ENCODE measurements at places on chromosomes 12 and 14.

DNA sequence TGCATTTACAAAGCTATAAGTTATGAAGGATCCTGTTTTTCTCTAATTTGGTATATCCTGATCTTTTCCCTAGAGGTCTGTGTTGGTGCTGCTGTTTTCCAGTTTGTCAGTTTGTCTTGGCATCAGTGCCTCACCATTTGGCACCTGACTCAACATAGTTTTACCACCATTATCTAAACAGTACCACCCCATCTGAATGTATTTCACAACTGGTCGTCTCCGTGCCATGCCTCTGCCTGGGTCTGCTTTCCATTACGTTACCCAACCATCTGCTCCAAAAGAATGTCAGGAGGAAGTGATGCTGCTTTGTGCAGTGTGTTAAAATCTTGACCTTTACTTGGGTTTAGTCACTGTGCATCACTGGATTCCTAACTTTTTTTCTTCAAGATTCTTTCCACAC, 129.3 kb upstream of the RASSF8 start:
- DNase-seq, result no peak

- DNase-seq, result no peak
Measured at GRCh38 chr14:56805201-56805991, 4.9 kb downstream of the OTX2 start.

DNA sequence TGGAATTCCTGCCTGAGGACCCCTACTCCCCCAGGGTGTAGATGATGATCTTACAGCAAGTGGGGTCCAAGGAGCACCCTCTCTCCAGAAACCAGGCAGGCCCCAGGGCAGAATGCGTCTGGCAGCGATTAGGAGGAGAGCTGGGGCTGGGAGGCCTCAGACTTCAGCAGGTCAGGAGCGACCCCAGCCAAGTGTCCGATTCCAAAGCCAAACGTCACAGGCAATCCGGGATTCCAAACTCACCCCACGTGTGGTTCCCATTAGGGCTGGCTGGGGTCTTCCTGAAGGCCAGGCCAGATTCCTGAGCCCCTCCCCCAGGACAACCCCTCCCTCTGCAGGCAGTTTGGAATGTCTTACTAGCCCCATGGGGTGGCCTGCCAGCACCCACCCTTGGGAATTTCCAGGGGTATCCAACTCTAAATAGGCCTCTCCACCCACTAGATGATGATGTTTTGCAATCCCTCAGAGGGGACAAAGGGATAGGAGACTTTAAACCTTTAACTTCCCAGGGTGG, 17.3 kb upstream of the FIGNL2 start:
- DNase-seq, result peak; percentile 69

- no peak for DNase-seq
Measured at GRCh38 chr12:105854071-105854470, 284.7 kb downstream of the NUAK1 start.

DNA sequence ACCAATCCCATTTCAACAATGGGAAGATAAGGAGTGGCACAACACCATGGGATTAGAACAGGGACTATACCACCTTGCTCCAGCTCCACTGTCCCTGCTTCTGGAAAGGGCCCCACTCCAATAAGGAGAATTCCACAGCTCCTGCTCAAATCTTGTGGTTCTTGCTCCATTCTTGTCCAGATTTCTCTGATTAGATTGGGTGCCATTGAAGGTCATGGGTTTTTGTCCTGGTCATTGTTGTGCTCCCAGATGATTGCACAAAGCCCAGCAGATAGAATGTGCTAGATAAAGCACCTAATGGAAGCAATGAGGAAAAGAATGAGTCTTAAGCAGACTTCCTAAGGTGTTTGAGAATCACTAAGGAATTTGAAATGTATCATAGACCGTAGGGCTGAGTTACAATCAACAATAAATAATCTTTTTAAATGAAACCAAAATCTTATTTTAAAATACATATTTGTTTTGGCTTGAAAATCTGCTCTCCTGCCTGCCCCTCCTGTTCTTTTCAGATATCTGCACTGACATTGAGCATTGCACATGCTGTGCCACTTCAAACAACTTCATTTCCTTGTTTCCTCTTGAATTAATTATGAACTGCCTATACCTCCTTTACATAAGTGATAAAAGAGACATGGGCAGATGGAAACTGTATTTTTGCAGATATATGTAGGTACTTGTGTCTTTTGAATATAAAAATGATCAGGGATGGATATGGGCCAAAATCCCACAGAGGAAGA, 115.9 kb downstream of the FGD4 start:
- no peak for DNase-seq

DNA sequence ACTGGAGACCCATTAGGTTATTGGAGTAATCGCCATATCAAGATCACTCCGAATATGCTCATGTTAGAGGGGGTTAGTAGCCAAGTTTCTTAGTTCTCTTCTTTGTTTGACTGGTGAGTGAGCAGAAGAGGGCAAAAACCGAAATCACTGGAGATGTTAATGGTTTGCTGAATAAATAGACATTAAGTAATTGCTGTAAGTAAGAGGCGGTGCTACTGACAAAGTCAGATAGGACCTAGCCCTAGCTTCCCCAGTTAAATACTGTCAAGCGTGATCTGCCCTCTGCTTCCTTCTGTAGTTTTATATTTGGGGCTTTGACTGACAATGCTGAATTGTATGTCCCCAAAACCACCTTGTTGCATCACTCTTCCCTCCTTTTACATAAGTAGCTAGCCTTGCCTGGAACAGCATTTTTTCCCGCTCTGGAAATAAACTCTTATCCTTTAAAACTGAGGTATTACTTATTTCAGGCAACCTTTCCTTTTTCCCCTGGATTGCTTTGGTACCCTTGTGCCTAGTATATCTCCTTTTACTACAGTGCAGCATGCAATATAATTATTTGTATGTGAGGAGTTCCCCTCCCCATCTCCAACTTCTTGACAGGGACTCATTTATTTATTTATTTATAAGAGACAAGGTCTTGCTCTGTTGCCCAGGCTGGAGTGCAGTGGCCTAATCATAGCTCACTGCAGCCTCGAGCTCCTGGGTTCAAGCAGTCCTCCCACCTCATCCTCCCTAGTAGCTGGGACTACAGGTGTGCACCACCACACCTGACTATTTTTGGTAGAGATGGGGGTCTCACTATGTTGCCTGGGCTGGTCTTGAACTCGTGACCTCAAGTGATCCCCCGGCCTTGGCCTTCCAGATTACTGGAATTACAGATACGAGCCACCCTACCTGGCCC, 1.4 kb downstream of the SNRPF start:
- DNase-seq, result no peak

DNA sequence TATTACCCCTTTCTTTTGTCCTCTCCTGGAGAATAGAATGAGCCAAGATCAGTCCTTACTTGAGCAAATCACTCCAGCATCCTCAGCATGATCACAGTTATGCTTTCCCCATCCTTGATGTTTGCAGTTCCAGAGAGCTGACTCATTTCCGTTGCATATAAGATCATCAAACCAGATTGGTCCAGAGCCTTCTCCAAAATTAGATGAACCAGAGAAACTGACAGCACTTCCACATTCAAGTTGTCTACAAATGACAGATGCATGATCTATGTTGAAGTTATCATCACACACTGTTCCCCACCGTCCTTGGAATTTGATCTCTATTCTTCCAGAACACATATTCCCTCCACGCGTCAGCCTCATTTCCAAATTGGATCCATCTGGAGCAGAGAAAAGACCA, 4.8 kb downstream of the CD163 start:
- DNase-seq, result no peak

GRCh38 chr12:15453613-15454012, 131.3 kb downstream of the PTPRO start:
- DNase-seq, result no peak

DNA sequence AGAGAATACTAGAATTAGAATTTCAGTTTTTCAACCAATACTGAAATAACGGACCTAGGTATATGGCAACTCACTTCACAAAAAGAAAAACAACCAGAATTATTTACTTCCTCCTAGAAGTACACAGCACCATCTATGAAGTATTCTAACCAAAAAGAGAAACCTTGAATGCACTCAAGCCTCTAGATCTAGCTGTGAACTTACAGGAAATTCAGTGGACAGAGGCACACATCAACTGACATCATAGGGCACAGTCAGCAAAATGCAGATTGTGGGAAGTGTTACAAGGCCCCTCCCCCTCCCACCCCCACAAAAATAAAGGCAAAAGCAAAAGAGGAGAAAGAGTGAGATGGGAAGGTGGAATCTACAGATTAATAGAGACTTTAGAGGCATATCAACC, 102.4 kb downstream of the TMTC1 start:
- no peak for DNase-seq

GRCh38 chr12:12546314-12546772, 16.3 kb downstream of the DUSP16 start:
- no peak for DNase-seq

- DNase-seq, result peak; percentile 61
Measured at GRCh38 chr14:100586403-100587085, 673 bp downstream of the BEGAIN start.

GRCh38 chr14:92516966-92517506, 3.5 kb downstream of the RIN3 start:
- DNase-seq, result peak; percentile 57

- peak; percentile 10 for DNase-seq
Measured at GRCh38 chr14:24605435-24606190, 3.9 kb downstream of the GZMH start.

- DNase-seq, result no peak
Measured at GRCh38 chr12:118337194-118337838, 35.4 kb downstream of the TAOK3 start.

DNA sequence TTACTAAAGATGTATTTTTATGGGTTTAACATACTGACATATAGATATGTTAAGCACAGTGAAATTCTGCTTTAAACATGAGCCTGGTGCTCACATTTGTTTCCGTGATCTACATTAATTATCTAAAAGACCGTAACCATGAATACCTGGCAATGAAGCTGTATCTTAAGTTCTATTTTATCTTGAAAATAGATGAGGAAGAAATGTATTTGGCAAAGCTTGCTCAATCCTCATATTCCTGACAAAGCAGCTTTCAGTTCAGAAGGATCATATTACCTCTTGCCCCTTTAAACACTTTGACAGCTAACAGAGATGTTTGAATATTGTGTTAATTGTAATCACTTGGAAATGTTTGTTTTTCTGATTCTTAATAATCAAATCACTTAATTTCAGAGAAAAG, 9.8 kb downstream of the EPYC start:
- DNase-seq, result no peak

DNA sequence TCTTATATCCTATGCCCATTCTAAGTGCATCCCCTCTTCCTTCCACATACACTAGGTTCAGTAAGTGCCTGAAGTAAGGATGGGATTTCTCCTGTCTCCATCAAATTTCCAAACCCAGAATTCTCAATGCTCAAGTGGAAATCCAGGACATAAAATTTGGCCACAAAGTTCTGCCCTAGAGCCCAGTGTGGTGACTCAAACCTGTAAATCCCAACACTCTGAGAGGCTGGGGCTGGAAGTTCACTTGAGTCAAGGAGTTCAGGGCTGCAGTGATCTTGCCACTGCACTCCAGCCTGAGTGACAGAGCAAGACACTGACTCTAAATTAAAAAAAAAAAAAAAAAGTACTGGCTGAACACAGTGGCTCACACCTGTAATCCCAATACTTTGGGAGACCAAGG, 4.5 kb upstream of the ARF3 start:
- no peak for DNase-seq

DNA sequence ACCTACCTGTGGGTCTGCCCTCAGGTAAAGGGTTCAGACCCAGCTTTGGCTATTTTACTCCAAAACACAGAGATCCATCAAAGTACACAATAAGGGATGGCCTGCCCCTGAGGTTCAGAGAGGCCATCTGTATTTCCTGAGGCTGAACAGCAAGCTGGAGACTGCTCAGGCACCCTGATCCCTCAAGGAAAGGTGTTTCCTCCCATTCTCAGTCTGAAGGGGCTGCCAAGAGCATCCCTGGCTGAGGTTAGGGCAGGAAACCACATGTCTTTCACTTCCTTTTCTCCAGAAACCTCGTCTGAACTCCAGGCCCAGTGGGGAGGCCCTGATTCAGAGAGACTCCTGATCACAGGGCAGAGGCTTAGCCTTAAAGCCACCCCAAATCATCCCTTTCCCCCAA, 1.5 kb downstream of the RILPL1 start:
- no peak for DNase-seq

GRCh38 chr12:46282829-46283228, 14.0 kb upstream of the SLC38A1 start:
- no peak for DNase-seq

- peak; percentile 41 for DNase-seq
Measured at GRCh38 chr14:82394916-82395315, 861.3 kb upstream of the SEL1L start.

DNA sequence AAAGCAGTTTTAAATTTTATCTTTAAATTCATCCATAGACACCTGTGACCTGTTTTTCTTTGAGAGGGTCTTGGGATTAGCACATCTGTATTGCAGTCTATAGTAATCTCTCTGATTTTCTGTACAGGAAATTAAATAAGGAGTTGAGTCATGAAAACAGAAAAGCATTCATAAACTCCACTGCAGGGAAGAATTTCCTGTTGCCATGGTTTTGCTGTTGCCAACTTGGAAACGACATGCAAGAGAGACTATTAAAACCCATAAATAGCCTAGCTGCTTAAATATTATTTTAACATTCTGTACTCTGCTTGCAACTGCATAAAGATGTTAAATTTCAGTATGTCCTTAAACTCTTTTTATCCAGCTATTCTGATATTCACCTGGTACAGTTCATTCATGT, 281.0 kb upstream of the RGS6 start:
- peak; percentile 35 for DNase-seq

- no peak for DNase-seq
Measured at GRCh38 chr12:61810486-61810885, 449.7 kb upstream of the USP15 start.

DNA sequence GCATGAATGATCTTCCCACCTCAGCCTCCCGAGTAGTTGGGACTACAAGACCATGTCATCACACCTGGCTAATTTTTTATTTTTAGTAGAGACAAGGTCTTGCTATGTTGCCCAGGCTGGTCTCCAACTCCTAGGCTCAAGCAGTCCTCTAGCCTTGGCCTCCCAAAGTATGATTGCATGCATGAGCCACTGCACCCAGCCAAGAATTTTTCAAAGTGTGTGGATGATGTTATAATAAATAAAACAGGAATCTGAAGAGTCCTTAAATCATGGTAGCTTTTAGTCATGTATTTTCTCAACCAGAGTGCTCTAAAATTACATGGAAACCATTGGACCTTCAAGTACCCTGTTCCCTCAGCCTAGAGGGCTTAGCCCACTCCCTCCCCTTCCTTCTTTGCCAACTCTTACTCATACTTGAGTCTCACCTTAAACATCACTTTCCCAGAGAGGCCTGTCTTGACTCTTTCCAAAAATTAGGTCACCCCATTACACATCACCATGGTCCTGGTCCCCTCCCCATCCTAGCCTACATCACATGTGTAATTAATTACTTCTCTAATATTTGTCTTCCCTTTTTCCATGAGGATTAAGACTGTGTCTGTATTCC, 52.2 kb upstream of the BICDL1 start:
- DNase-seq, result no peak

GRCh38 chr14:61025251-61026223, 44.5 kb downstream of the SLC38A6 start:
- peak; percentile 80 for DNase-seq

Data from cerebellar cortex (tissue), 1 donor.